ENCODE measurements at places on chromosomes 11 and 22. TPM values are rescaled to one million over a fixed set of nuclear protein-coding genes. Genes with fewer than 3 reads are reported as not detected.
A peak's percentile ranks its signal among the peaks of the same experiment; 100 is the strongest.

GRCh38 chr11:17014321-17014832, at the start of gene PLEKHA7:
TSS of gene PLEKHA7 (minus strand) at chr11:17014414. CDS start at chr11:17014401, 13 bp downstream.
- DNase-seq, result no peak

DNA sequence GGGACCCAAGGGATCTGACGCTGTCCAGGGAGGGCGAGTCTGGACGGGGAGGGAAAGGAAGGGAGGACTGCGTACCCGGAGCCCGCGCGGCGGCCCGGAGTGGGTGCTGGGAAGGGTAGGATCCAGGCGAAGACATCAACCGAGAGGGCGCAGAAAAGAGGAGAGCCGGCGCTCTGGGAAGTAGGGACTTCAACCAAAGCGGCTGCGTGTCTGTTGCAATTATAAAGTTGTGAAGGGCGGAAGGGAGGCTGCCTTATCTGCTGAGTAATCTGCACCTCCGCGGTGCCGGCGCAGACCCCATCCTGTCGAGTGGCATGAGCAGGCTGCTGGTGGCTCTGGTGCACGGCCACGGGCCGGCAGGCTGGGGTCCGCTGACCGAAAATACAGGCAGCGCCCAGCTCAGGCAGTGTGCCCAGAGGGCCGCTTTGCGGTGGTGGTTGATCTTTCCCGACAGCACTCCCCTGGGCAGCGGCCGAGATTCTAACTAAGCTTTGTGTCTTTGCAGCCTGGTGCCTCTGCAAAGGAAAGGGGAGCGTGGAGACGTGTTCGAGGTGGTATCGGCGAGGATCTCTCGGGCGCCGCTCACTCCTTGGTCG, 978 bp downstream of the C11orf87 start:
- DNase-seq, result peak; percentile 3

FDXACB1 gene
- polyA plus RNA-seq, result 5.3 TPM

KCNJ11 gene
- polyA plus RNA-seq, result 2.6 TPM

DNA sequence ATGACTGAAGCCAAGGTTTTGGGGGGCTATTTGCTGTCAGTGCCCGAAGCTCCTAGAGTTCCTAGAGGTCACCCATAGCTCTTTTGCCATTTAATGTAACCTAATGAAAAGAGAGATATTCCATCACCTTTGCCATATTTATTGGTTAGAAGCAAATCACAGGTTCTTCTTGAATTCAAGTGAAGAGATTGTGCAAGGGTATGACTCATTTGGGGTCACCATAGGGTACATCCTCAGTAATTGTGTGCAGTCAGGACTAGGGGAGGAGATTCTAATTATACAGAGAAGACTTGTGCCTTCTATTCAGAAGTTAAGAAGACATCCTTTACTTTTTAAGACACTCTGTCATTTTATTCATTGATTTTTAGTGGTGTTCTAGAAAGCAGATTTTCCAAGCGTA, 6.9 kb upstream of the PRAME start:
- no peak for DNase-seq

- DNase-seq, result no peak
Observed at GRCh38 chr22:35842954-35843353, 125.3 kb downstream of the APOL5 start.

DNA sequence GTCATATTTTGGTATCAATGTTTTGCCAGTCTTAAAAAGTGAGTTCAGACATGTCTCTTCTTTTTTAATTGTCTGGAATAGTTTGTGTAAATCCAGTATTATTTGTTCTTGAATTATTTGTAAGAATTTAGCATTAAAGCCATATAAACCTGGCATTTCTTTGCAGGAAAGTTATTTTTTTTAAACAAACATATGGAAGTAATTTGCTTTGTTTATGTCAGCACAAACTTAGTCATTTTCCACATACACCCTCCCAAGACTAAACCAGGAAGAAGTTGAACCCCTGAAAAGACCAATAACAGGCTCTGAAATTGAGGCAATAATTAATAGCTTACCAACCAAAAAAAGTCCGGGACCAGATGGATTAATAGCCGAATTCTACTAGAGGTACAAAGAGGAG, 9.1 kb upstream of the CCDC81 start:
- no peak for DNase-seq

DNA sequence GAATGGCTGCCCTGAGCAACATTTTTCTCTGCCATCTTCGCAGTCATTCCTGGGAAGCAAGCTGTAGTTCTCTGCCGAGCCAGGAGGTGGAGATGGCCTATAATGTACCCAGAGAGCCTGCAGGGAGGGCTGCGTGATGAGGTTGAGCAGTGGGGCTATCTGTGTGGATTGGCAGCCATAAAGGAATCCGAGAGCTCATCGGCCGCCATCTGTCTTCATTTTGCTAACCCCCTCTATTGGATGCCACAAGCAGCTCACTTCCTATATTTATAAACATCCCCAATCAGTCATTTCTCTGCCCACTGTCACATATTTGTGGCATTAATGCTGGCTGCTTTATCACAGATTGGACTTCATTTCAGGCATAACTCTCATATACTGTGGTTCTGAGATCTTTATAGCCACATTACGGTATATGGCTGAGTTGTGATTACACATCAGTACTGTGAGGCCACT, 209.5 kb downstream of the NTM start:
- DNase-seq, result peak; percentile 17

DNA sequence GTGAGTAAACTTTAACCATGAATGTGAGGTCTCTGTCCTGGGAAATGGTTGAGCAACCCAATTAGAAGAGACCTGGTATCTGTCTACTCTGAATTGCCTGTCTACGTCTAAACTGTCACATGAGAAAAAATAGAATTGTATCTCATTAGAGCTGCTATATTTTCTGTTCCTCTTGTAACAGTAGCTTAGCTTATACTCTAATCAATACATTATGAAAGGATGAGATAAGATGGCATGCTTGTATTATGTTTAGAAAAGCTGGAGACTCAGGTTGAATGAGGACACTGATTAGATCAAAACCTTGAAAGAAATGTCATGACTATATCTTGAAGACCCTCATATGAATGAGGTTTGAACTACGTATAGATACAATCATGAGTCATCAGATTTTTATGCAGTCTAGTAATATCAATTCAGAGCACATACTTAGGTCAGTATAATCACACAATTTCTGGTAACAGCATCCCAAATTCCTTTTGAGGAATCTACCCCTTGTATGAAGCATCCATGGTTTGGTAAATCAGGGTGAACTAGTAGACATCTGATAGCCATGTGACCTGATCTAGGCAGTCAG, 561.5 kb upstream of the CHORDC1 start:
- DNase-seq, result no peak

GRCh38 chr11:35047179-35047578, 91.8 kb upstream of the CD44 start:
- no peak for DNase-seq

DNA sequence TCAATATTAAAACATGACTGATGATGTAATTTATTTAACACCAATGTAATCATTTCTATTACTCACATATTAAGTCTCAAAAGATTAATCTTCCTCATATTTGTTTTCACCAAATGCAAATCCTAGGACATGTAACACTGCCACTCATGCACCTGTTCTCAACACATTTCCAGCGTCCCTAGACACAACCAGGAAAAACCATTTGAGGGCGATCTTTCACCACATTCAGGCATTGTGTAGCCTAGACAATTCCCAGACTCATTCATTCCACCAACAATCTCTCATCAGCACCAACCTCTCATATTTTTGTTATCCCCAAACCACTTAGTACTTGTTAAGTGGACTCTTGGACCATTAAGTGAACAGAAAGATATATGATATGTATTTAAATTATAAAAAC, 66.1 kb downstream of the SLC36A4 start:
- DNase-seq, result no peak

DNA sequence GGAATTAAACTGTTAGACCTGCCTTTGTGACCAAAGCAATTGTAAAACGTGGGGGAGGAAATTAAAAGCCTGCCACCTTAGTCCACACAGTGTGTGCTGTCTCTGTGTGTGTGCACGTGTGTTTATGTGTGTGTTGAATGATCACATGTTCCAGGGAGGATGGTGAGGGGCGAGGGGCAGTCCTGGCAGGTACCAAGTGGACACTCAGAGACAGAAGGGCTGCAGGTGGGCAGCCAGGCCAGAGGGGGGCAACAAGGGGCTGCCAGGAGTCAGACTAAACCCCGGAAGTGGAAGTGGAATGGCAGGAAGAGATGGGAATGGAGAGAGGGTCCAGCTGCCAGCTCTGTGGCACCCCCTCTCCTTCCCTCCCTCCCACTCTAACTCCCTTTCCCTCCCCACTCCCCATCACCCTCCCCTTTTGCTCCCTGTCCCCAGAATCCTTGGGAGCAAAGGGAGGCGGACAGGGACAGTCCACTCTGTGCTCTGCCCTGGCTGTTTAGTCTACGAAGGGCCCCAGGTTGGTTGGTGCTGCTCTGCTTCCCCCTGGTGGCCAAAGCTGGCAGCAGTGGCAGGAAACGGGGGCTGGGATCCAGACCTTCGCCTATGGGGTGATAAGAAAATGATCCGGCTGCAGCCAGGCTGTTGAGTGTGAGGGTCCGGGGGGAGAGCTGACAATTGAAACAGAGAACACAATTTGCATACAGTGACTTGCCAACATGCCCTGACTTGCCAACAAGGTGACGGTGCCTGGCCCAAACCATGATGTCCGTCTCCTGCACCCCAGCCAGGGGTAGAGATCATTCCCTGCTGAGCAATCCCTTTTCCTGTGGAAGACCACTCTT, 24.4 kb downstream of the P2RY2 start:
- DNase-seq, result peak; percentile 79

IRF7 gene
- 6.4 TPM for polyA plus RNA-seq

SCT gene
- polyA plus RNA-seq, result 0.67 TPM

GRCh38 chr11:94150704-94151685, 22.4 kb downstream of the PANX1 start:
- no peak for DNase-seq

DNA sequence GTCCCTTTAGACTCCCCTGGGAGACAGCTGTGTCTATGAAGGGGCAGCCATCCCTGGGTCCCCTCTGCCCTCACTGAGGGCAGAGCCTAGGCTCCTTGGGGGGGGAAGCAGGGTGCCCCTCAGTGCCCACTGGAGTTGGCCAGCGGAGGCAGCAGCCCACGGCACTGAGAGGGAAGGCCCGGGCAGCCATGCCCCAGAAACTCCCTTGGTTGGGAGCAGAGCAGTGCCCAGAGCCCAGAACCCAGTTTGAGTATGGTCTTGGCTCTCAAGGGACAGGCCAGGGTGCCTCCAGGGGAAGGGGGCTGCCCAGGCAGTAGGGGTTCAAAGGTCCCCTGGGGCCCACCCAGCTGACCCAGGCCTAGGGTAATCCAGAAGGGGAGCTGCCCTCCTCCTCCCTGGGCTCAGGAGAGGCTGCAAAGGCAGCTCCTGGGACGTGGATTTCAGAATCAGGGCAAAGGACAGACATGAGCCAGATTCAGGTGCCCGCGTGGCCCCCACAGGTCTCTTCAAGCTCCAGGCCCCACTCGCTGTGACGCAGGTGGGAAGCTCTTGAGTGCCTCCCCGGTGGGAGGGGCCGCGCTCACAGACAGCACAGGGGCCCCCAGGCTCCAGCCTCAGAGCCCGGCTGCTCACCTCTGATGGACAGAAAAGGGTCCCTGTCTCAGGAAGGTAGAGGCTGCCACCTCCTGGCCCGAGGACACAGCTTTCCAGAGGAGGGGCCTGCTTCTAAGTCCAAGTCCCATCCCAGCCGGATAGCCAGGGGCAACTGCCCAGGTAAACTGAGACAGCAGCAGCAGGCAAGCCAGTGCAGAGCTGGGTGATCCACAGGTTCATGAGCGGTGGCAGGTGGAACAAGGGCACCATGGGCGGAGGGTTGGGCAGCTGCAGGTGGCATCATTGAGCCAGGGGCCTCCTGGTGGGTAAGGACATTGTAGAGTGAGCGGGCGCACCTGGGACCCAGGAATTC, 2.6 kb downstream of the C11orf21 start:
- no peak for DNase-seq

DNA sequence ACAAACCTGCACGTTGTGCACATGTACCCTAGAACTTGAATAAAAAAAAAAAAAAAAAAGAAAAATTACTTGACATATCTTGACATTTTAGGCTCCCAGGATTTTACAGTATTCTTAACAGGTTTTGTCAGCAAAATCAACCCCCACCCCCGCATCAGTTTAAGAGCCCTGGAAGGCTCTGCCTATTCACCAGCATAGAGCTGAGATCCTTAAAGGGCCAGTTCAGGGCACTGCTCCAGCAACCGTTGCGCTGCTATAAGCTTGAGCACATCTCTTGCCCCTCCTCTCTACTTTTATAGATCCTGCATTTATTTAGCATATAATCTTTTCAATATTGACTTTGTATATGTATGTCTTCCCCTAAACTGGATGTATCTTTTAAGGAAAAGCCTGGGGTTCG, 697 bp upstream of the PAFAH1B2 start:
- DNase-seq, result peak; percentile 49

NEFH gene
- 9.4 TPM for polyA plus RNA-seq

- DNase-seq, result no peak
Observed at GRCh38 chr11:22567759-22568158, 57.9 kb downstream of the FANCF start.

RIBC2 gene
- polyA plus RNA-seq, result 7.0 TPM

TYR gene
- polyA plus RNA-seq, result 0.08 TPM

DNA sequence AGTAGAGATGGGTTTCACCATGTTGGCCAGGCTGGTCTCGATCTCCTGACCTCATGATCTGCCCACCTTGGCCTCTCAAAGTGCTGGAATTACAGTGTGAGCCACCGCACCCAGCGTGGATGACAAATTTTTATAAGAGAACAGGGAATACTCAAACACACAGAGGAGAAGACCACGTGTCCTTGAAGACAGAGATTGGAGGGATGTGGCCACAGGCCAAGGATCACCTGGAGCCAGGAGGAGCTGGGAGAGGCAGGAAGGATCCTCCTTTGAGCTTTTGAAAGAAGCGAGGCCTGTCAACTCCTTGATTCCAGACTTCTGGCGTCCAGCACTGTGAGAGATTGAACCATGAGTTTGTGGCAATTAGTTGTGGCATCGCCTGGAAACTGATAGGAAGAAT, 1049.5 kb downstream of the TBC1D22A start:
- DNase-seq, result no peak

MRPL11 gene
- 67.5 TPM for polyA plus RNA-seq

DNA sequence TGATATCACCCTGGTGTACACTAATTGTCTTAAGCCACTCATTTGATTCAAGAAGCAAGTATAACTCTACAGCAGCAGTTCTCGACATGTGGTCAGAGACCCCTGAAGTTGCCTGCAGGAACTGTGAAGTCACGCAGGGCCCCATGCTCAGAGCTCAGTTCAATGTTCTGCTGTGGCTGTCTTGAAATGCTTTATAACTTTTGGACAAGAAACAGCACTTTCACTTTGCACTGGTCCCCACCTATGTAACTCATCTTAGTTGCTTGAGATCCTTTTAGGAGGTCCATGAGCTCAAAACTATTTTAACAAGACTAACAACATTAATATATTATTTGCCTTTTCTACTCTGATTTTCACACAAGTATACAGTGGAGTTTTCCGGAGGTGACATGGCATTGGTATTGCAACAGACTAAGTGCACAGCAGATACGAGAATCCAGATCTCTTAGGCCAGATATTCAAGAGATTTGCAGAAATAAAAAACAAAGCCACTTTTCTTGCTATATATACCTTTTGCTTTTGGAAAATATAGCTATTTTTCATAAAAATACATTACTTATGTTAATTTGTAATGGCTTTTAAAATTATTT, 64.8 kb downstream of the PRR5L start:
- no peak for DNase-seq

FGF19 gene
- 0.67 TPM for polyA plus RNA-seq

Measured in left kidney (tissue), 8 donors.